ENCODE measurements at places on chromosomes 4 and X. TPM values are rescaled to one million over a fixed set of nuclear protein-coding genes. Genes with fewer than 3 reads are reported as not detected.

DNA sequence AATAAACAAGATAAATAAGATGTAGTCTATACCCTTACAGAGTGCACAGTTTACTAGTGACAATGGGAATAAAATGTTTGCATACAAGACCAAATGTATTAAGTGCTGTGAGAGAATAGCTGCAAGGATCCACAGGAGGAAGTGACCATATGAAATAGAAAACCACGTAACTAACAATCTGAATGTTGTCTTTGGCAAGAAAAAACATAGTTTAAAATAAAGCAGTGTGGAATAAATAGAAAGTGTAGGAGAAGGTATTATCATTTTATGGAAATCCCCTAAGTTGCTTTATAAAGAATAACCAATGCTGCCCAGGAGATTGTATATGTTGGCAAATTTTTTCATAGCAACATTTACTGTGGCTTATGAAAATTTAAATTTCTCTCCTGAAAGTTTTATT, 116.1 kb downstream of the PCDH7 start:
- no peak overlapping the region for H3K4me3 ChIP-seq
- H3K27me3 ChIP-seq = no peaks in the 10 kb centered on the region
- peaks cover 9% of the 10 kb centered on the region for H3K4me1 ChIP-seq
- H3K27ac ChIP-seq = no peak overlapping the region
- H3K36me3 ChIP-seq = no peaks in the 10 kb centered on the region

DNA sequence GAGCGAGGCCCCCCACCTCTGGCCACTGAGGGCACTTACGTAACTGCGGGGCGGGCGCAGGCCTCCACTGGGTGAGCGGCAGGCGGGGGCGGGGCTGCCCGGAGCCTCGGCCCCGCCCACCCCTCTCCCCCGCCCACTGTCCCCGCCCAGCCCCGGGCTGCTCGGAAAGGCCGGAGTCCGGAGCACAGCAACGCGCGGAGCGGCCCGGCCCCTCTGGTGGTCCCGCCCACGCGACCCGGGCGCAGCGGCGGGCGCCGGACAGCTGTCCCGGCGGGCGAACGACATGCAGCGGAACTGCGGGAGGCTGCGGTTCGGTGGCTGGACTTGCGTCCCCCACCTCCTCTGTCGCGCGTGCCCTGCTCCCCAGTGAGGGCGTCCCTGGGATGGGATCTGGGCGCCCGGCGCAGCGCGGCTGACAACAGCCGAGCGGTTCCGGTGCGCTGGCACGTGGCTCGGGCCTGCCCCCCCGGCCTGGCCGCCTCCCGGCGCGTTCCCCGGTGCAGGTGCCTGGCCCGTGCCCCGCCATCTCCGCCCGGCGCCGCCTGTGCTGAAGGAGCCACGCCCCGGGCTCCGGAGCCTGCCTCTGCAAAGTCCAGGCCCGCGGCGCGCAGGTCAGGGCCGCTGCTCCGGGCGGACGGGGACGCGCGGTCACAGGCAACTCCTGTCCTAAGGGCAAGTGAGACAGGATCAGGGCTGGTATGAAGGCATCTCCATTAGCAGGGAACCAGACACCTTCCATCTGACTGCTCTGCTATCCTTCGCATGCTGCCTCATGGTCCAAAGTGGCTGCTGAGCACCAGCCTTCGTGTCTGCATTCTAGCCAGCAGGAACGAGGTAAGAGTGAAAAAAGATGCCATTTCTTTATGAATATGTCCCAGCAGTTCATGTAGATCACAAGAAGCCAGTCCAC, 21.8 kb upstream of the JAKMIP1 start:
- H3K36me3 ChIP-seq = no peaks in the 10 kb centered on the region
- no peaks in the 10 kb centered on the region for H3K4me1 ChIP-seq
- no peak for DNase-seq
- peaks cover 20% of the 10 kb centered on the region for H3K27me3 ChIP-seq
- no peak overlapping the region for H3K27ac ChIP-seq

GRCh38 chr4:1771555-1772305, 21.4 kb upstream of the FGFR3 start:
- no peaks in the 10 kb centered on the region for H3K36me3 ChIP-seq
- DNase-seq = no peak
- H3K27ac ChIP-seq = no peak overlapping the region
- H3K4me1 ChIP-seq = peaks cover 47% of the 10 kb centered on the region
- H3K4me3 ChIP-seq = no peak overlapping the region
- no peaks in the 10 kb centered on the region for H3K27me3 ChIP-seq

GRCh38 chrX:56385336-56385735, 153.2 kb downstream of the KLF8 start:
- no peak overlapping the region for H3K27ac ChIP-seq
- H3K4me1 ChIP-seq = no peaks in the 10 kb centered on the region
- H3K36me3 ChIP-seq = no peaks in the 10 kb centered on the region

- peak overlapping the region; percentile 74 for H3K27ac ChIP-seq
- DNase-seq = no peak
- H3K4me3 ChIP-seq = peak overlapping the region; percentile 73
- H3K27me3 ChIP-seq = peaks cover 7% of the 10 kb centered on the region
- H3K4me1 ChIP-seq = peaks cover 11% of the 10 kb centered on the region
- peaks cover 11% of the 10 kb centered on the region for H3K36me3 ChIP-seq
Observed at GRCh38 chrX:16869393-16870094, 618 bp downstream of the RBBP7 start.

DNA sequence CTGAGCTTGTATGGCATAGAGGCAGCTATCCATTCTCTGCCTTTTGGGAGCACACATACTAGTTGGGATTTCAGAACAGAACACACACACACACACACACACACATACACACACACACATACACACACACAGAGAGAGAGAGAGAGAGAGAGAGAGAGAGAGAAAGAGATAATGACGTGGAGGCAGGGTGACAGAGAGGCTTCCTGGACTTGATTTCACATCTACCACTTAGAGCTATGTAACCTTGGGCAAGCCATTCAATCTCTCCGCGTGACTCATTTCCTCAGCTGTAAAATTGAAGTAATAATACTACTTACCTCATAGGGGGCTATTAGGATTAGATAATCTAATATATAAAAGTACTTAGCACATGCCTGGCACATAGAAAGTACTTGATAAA, 12.3 kb upstream of the GRIA3 start:
- H3K27ac ChIP-seq = no peak overlapping the region
- no peak overlapping the region for H3K4me3 ChIP-seq
- H3K27me3 ChIP-seq = no peaks in the 10 kb centered on the region

- H3K36me3 ChIP-seq = no peaks in the 10 kb centered on the region
- H3K27ac ChIP-seq = no peak overlapping the region
- no peak for DNase-seq
- no peak overlapping the region for H3K4me3 ChIP-seq
- H3K27me3 ChIP-seq = no peaks in the 10 kb centered on the region
- peaks cover 3% of the 10 kb centered on the region for H3K4me1 ChIP-seq
Observed at GRCh38 chr4:120052856-120053255, 13.8 kb downstream of the MAD2L1 start.

DNA sequence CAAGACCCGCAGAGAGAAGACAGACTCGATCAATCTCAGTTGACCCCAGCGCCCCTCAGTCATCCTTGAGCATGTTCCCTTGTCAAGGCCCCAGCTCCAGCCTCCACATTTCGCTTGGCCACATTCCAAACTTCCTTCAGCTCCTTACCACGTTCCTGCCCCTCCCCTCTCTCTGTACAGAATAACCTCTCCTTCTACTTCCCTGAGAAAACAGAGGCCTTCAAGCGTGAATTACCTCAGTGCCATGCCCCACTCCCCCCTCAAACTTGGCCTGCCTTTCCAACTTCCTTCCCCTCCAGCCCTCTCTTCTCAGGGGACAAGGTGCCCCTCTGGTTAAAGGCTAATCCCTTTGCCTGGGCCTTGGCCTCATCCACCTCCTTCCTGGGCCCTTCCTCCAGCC, 3.2 kb upstream of the RIPPLY1 start:
- no peak overlapping the region for H3K27ac ChIP-seq
- DNase-seq = no peak
- no peak overlapping the region for H3K4me3 ChIP-seq
- peaks cover 7% of the 10 kb centered on the region for H3K27me3 ChIP-seq

- H3K27ac ChIP-seq = no peak overlapping the region
- H3K4me1 ChIP-seq = no peaks in the 10 kb centered on the region
- H3K36me3 ChIP-seq = no peaks in the 10 kb centered on the region
- H3K4me3 ChIP-seq = no peak overlapping the region
- DNase-seq = no peak
Observed at GRCh38 chrX:147838465-147839131, 73.1 kb upstream of the FMR1 start.

DNA sequence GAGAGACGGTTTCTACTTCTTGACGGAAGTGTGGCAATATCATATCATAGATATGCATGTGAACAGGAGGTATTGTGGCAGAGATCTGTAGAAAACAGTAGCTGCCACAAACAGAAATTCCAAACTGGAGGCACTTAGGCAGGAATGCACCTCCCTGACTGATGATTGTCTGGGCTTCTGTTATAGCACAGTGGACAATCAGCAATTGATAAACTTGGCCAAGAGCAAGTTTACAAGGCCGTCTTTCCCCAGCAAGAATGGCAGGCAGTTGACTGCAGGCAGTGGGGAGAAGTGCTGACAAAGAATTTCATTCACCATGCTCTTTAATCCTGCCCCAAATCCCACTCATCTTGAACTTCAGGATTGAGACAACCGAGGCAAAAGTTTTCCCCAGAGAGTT, 114.4 kb upstream of the STOX2 start:
- H3K4me1 ChIP-seq = no peaks in the 10 kb centered on the region
- H3K27me3 ChIP-seq = no peaks in the 10 kb centered on the region
- H3K4me3 ChIP-seq = no peak overlapping the region
- no peaks in the 10 kb centered on the region for H3K36me3 ChIP-seq

- H3K4me3 ChIP-seq = no peak overlapping the region
- no peak for DNase-seq
- H3K27ac ChIP-seq = no peak overlapping the region
- H3K4me1 ChIP-seq = peaks cover 6% of the 10 kb centered on the region
Observed at GRCh38 chr4:138918169-138918869, 97.3 kb upstream of the NOCT start.

- no peaks in the 10 kb centered on the region for H3K27me3 ChIP-seq
- H3K36me3 ChIP-seq = no peaks in the 10 kb centered on the region
- no peak for DNase-seq
- no peak overlapping the region for H3K27ac ChIP-seq
- H3K4me1 ChIP-seq = no peaks in the 10 kb centered on the region
Observed at GRCh38 chr4:25590171-25590570, 65.5 kb upstream of the SLC34A2 start.

GRCh38 chrX:115251458-115252233, 17.8 kb upstream of the LRCH2 start:
- no peak overlapping the region for H3K27ac ChIP-seq
- no peaks in the 10 kb centered on the region for H3K4me1 ChIP-seq
- no peaks in the 10 kb centered on the region for H3K27me3 ChIP-seq
- no peak for DNase-seq
- H3K36me3 ChIP-seq = no peaks in the 10 kb centered on the region
- no peak overlapping the region for H3K4me3 ChIP-seq

- H3K27me3 ChIP-seq = no peaks in the 10 kb centered on the region
- H3K36me3 ChIP-seq = no peaks in the 10 kb centered on the region
- H3K4me1 ChIP-seq = no peaks in the 10 kb centered on the region
- H3K4me3 ChIP-seq = no peak overlapping the region
Observed at GRCh38 chr4:80145739-80146138, 51.6 kb upstream of the PRDM8 start.

GRCh38 chr4:72326692-72327632, 242.1 kb downstream of the ADAMTS3 start:
- H3K36me3 ChIP-seq = no peaks in the 10 kb centered on the region
- no peak overlapping the region for H3K27ac ChIP-seq
- DNase-seq = no peak
- no peaks in the 10 kb centered on the region for H3K27me3 ChIP-seq
- no peak overlapping the region for H3K4me3 ChIP-seq

DNA sequence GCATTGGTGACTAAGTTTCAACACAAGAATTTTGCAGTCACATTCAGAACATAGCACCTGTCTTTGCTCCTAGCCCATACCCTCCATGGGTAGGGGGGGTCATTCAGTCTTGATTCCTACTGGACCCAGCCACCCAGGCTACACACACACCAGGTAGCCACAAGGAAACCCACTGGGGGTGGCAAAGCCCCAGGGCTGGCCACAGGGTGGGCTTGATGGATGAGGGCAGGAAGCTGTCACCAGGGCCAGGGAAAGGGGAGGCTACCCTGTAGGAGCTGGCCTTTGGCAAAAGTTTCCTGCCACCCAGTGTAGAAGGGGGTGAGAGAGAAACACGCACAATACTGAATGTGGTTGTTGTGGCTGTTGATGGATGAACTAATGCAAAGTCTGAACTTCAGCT, 74.5 kb upstream of the NKX1-1 start:
- no peaks in the 10 kb centered on the region for H3K4me1 ChIP-seq
- no peak overlapping the region for H3K27ac ChIP-seq
- no peak for DNase-seq
- H3K27me3 ChIP-seq = no peaks in the 10 kb centered on the region

- no peak for DNase-seq
- peaks cover 31% of the 10 kb centered on the region for H3K36me3 ChIP-seq
- H3K4me3 ChIP-seq = no peak overlapping the region
- H3K27ac ChIP-seq = no peak overlapping the region
- no peaks in the 10 kb centered on the region for H3K27me3 ChIP-seq
Observed at GRCh38 chr4:17618926-17619325, 4.5 kb downstream of the MED28 start.

DNA sequence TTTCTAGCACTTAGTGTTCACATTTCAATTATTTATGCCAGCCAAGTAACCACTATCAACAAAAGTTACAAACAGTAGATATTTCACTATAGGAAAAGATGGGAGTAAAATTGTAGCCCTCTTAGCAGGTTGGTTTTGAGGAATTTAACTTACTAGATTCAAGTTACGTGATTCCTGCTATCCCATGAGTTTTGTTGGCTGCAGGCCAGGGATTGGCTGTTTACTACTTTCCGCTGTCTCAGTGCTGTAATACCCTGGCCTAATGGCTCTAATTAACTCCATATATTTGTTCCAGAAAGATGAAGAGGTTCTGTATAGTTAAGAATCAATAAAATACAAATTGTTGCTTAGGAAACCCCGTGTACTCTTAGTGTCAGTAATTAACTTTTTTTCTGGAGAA, 55.5 kb upstream of the MAGED1 start:
- H3K27me3 ChIP-seq = no peaks in the 10 kb centered on the region
- no peaks in the 10 kb centered on the region for H3K36me3 ChIP-seq
- DNase-seq = no peak
- no peak overlapping the region for H3K4me3 ChIP-seq
- H3K27ac ChIP-seq = no peak overlapping the region

GRCh38 chr4:104815665-104816064, 321.0 kb upstream of the CXXC4 start:
- H3K4me3 ChIP-seq = no peak overlapping the region
- H3K36me3 ChIP-seq = no peaks in the 10 kb centered on the region
- DNase-seq = no peak
- H3K4me1 ChIP-seq = no peaks in the 10 kb centered on the region

The COX7B2 gene
- not detected for polyA plus RNA-seq

The GPR50 gene
- not detected for polyA plus RNA-seq

The WNK3 gene
- polyA plus RNA-seq = 0.27 TPM

The EREG gene
- polyA plus RNA-seq = 38.7 TPM

The HTN3 gene
- not detected for polyA plus RNA-seq

The SLC9B2 gene
- polyA plus RNA-seq = 14.0 TPM

The PCDH7 gene
- polyA plus RNA-seq = 28.1 TPM

The FAM114A1 gene
- polyA plus RNA-seq = 39.8 TPM

The TEC gene
- 0.39 TPM for polyA plus RNA-seq

The KCTD8 gene
- 0.71 TPM for polyA plus RNA-seq

The ARAP2 gene
- 9.3 TPM for polyA plus RNA-seq

The NWD2 gene
- polyA plus RNA-seq = 0.03 TPM

The NDP gene
- 0.03 TPM for polyA plus RNA-seq
